ENCODE measurements at places on chromosomes 13 and 19.

GRCh38 chr19:33264881-33265445 lies 37.4 kb downstream of the CEBPA start:
- DNase-seq = no peak

DNA sequence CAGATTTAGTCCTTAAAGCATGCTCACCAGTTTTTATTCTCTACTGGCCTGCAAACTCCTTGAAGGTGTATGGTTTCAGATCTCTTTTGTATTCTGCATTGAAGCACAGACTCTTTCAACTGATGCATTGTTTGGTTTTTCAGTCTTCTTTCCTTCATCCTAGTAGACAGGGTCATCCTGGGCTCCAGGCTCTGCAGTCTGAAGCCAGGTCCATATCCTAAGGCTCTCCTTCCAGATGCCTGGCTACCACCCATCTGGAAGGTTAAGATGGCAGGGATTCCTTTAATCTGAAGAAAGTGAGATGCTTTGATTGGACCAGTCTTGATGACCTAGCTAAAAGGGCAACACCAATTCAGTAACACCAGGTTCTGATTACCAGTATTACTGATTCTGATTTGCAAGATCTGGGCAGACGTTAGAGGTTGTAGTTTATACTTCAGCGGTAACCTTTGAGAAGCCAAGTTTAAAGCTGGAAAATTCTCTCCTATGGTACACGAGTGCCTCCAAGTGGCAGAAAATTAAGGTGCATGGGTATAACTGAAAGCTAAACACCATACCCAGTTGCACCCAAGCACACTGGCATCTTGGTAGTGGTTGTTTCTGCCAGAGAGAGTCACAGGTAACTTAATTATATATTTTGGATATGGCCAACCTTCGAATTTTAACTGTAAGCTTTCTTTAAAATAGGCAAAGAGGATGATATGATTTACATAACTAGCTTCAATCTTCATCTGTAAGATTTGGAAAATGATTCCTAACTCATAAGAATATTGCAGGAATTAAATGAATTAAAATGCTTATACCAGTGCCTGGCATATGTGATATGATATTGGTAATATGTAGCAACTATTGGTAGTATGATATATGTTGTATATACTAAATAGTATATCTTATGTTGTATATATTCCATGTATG lies 1651.9 kb upstream of the MIR17HG start:
- peak; percentile 9 for DNase-seq

GRCh38 chr13:112486386-112487126 lies 101.4 kb downstream of the TUBGCP3 start:
- DNase-seq = no peak

DNA sequence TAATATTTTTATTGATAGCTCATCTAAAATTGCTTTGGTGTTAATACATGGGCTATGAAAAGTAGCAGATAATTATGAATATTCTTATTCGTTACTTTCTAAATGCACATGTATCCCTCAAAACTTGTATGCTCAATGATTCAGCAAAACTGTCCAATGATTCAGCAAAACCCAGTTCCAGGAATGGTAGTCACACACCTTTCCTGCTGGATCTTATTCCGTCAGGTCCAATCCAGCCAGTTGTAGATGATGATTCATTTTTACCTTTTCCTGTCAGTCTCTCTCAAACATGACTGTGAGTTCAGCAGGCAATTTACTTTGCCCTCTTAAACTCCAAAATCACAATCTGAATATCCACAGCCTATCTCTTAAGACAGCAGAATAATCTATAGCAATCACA lies 1082.6 kb downstream of the EFNB2 start:
- no peak for DNase-seq

GRCh38 chr13:113915012-113915763 lies 51.3 kb upstream of the GAS6 start:
- DNase-seq = no peak

DNA sequence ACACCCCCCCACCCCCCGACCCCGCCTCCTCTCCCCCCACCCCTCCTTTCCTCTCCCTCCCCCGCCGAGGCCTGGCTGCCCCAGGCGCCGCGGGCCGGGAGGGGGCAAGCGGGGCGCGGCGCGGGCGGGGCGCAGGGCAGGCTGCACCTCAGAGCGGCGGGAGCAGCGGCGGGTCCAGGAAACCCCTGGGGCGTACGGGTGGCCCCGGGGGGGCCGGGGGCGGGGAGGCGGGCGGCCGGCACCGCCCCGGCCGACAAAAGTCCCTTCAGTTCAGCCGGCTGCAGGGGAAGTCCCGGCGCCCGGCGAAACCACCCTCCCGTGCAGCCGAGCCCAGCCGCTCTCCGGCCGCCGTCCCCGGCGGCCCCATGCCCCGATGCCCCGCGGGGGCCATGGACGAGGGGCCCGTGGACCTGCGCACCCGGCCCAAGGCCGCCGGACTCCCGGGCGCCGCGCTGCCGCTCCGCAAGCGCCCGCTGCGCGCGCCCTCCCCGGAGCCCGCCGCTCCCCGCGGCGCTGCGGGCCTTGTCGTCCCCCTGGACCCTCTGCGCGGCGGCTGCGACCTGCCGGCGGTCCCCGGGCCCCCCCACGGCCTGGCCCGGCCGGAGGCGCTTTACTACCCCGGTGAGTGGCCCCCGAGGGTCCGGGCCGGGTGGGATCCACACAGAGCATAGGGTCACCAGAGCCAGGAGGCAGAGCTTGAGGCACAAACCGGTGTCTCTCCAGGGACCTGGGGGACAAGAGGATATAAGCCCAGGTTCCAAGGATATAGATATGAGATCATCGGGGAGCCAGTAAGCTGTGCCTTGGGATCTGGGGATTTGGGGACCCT lies at the start of gene BCL3:
TSS of gene BCL3 (plus strand) at position 283 of the 829 bp plus-strand sequence. CDS start at position 366, 83 bp downstream.
- DNase-seq = peak; percentile 90

DNA sequence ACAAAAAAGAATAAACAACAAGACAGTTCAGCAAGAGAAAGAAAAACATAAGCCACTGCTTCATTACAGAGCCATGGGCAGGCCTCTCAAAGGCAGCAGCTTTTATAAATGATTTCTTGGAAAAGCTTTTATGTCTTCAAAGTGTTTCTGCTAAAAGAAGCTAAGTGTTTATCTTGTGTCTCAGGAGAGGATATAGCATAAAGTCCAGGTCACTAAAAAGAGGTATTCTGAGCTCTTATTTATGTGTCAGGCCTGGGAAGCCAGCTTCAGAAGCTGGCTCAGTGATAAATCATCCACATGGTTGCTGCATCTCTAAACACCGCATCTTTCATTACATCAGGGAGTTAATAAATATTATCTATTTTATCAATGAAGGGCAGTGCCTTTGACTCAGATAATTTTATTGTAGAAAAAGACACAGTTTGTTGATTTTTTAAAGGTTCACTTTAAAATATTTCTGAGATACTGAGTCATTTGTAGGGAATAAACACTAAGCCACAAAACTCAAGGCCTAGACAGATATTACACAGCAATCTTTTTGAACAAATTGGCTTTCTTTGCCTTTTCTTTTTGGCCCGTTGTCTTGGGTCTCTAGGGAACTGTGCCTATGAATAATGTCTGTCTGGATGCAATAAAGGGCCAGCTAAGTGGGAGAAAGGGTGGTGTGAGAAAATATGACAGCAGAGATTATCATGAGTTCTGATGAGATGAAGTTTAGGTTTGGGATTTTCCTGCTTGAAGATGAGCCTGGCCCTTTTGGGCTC lies 1086.6 kb downstream of the UQCRFS1 start:
- no peak for DNase-seq

DNA sequence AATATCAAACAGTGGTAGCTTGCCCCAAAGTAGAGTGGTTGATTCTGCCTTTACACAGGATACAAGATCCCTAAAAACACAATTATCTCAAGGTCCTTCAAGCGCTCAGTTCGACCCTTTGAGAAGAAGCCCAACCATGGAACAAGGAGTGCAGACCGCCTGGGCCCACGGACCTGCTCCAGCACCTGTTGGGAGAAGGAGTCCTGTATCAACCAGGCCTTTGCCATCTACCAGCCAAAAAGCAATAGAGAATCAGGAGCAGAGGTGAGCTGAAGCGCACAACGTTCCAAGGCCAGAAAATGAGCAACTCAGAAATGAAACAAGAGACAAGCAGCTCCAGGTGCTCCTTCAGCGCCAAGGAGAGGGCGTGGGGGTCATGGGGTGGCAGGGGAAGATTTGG lies 6.3 kb upstream of the LILRB3 start:
- DNase-seq = no peak

GRCh38 chr13:104466016-104466415 lies 1399.8 kb upstream of the SLC10A2 start:
- DNase-seq = no peak

GRCh38 chr19:15245370-15246197 lies 13.3 kb upstream of the EPHX3 start:
- no peak for DNase-seq

DNA sequence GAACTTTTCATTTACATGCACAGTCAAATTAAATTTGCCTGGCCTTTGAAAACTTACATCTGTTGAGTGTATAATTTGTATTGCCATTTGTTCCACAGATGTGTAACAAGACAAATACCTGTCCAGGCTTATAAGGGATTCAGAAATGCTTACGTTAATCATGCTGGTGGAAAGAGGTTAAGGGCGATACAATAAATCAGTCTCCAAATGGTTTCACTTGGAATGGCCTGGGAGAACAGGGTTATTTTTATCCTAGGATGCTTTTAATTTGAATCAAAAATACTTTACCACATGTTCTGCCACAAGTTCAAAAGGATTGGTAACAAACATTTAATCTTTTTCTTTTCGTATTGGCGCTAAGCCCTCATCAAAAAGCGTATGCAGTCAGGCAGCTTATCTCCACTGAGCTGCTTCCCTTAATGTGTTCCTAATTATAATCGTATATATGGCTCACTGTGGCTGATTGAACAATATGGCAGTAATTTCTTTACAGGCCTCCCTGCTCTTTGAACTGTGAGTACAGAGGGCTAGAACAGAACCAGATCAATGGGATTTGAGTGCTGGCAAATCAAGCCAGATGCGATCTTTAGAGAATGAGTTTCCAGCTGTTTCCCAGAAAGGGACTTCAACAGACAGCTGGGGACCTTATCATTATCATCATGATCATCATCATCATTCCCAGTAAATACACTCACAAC lies 425.7 kb downstream of the SPRY2 start:
- no peak for DNase-seq

DNA sequence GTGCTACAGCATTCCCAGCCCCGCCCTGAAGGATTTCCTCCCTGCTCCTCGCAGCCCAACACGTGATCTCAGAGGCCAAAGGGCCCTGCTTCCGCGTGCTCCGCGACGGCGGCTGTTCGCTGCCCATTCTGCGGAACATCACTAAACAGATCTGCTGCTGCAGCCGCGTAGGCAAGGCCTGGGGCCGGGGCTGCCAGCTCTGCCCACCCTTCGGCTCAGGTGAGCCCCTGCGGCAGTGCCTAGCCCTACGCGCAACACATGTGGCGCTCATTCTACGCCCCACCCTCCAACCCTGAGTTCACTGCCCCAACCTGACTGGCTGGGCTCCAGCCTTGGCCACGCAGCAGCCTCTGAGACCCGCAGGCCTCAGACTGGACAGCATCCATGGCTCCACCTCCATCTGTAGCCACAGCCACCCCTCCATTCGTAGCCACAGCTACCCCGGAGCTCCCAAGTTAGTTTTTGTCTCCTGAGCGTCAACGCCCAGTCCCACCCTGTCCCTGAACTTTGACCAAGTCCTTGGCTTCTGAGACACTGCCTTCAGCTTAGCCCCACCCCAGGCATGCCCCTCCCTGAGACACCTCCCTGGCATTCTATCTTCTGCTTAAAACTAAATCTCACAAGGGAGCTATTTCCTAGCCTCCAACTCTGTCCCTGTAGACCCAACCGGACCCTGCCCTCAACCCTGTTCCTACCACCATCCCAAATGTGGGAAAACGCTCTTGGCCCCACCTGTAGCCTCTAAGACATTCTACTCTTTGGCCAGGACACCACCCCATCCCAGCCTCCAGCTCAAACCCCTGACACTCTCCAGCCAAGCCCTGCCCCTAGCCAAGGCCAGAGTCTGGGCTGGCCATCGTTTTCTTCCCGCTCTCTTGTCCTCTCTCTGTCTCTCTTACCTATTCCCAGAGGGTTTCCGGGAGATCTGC lies 6.4 kb downstream of the LTBP4 start:
- DNase-seq = peak; percentile 84

GRCh38 chr13:80888390-80888789 lies 547.5 kb upstream of the SPRY2 start:
- DNase-seq = no peak
